ENCODE measurements at places on chromosomes 16 and 17.

- no peak for DNase-seq
These were observed 4.0 kb downstream of the C1QTNF1 start for GRCh38 chr17:79027925-79028491.

- DNase-seq = no peak
These were observed 10.7 kb upstream of the USP10 start for GRCh38 chr16:84689111-84689510.

DNA sequence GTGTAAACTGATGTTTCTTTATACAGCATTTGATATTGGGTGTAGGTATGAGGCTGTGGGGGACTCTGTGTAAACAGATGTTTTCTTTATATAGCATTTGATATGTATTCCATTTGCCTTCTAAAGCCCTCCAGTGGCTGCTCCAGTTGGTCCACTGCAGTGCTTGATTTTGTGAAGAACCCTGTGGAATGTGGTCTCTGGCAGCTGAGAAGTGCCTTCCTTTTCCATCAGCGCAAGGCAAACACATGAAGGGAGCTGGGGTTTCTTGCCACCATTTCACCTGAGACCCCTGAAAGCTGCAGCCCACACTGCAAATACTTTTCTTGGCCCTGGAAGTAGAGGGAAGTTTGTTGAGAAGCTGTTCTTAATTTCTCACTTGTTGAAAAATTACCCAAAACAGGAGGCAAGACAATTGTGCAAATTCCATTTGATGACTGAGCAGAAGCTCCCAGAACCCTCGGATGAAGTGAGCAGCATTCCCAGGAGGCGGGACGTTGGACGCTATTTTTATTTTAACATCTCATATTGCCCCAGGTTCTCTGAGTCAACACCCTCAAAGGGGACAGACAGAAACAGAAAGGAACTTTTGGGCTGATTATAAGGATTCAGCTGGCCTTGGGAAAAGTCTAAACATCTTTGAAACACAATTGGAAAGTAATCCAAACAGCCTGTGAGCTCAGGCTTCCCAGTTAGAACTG lies 158.5 kb upstream of the RPH3AL start:
- no peak for DNase-seq

GRCh38 chr16:48511071-48511540 lies 98.9 kb downstream of the N4BP1 start:
- DNase-seq = no peak

GRCh38 chr17:36532435-36532975 lies 2.2 kb downstream of the MYO19 start:
- DNase-seq = no peak

DNA sequence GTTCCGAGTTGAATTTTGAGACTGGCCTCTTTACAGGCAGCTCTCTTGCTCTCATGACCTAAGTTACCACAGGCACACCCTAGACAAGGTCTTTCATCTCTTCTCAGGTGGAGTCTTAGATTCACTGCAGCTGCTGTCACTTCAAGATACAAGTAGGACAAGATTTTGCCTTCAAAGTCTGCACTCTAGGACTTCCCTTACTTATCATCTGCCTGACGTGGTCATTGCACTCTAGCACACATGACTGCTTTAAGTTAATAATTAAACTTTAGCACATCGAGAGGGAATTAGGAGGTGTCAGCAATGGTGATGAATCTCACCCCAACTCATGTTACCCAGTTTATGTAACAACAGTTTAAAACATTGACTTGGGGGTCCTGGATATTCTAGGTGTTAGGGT lies 25.6 kb downstream of the RNF135 start:
- DNase-seq = no peak

- DNase-seq = peak; percentile 41
These were observed 5.8 kb upstream of the GNA13 start for GRCh38 chr17:65062171-65062915.

- no peak for DNase-seq
These were observed 35.8 kb downstream of the TANC2 start for GRCh38 chr17:63001689-63002394.

GRCh38 chr17:49388290-49388640 lies 26.2 kb upstream of the ZNF652 start:
- no peak for DNase-seq

- peak; percentile 52 for DNase-seq
These were observed 11.4 kb downstream of the CTNS start for GRCh38 chr17:3647769-3648555.

DNA sequence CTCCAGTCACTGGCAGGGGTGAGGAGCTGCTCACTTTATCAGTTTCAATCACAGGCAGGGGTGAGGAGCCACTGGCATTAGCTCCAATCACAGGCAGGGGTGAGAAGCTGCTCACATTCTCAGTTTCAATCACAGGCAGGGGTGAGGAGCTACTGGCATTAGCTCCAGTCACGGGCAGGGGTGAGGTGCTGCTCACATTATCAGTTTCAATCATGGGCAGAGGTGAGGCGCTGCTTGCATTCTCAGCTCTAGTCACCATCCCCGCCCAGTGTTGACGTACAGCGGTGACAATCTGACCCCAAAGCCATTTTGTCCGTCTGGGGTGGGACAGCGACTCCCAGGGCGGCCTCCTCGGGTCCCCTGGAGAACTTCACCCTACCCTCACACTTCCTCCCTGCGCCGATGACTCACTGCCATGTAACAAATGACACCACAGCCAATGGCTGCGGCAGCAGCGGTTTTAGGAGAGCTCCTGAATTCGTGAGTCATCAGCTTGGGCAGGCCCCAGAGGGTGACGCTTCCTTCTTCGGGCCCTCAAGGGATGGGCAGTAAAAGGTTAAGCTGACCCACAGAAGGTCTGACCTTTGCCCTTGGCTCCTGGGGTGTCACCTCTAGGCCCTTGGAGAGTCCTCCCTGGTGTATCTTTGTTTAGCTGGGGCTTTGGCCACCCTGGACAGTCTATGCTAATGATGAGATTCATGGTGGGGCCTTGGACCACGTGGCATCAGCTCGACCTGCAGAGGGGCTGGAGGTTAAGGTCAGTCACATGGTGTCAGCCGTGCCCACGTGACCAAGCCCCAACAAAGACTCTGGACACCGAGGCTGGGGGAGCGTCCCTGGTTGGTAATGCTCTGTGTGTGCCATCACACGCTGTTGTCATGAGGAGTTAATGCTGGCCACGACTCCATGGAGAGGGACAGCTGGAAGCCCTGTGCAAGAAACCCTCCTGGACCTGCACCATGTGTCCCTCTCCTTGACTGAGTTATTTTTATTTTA lies 171.7 kb downstream of the C16orf95 start:
- DNase-seq = no peak

- no peak for DNase-seq
These were observed 220.1 kb downstream of the SLC39A11 start for GRCh38 chr17:72872396-72872795.
